ENCODE measurements at places on chromosomes 3 and 15.
A peak's percentile ranks its signal among the peaks of the same experiment; 100 is the strongest.

GRCh38 chr15:99911816-99912215, 178.6 kb upstream of the LYSMD4 start:
- no peak for DNase-seq

DNA sequence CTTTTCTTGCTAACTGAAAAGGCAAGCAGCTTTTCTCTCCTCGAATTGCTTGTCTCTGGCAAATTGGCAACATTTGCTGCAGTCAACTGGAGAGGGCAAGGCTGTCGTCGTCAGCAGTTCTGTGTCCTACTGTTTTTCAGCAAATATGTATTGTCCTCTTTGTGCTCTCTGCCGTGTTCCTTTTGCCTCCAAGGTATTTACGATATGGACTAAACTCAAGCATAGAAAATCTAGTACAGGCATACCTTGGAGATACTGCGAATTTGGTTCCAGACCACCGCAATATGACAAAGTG, 558 bp upstream of the SLC30A4 start:
- no peak for DNase-seq

DNA sequence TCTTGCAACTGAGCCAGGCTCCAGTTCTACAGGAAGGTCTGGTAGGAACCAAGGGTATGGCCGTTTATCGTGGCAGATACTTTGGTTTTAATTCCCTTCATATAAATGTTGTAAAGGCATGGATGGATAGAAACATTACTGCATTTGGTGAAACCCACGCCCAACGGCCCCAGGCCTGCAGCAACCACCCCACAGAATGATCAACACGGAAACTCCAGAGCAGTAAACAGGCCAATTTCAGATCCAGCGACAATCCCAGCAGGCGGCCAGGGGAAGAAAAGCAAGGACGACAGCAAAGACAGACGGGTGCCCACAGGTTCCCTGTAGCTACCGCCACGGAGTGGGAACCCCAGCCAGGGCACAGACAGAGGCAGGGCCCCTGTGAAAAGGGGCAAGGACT, 32.6 kb upstream of the PCSK6 start:
- no peak for DNase-seq

DNA sequence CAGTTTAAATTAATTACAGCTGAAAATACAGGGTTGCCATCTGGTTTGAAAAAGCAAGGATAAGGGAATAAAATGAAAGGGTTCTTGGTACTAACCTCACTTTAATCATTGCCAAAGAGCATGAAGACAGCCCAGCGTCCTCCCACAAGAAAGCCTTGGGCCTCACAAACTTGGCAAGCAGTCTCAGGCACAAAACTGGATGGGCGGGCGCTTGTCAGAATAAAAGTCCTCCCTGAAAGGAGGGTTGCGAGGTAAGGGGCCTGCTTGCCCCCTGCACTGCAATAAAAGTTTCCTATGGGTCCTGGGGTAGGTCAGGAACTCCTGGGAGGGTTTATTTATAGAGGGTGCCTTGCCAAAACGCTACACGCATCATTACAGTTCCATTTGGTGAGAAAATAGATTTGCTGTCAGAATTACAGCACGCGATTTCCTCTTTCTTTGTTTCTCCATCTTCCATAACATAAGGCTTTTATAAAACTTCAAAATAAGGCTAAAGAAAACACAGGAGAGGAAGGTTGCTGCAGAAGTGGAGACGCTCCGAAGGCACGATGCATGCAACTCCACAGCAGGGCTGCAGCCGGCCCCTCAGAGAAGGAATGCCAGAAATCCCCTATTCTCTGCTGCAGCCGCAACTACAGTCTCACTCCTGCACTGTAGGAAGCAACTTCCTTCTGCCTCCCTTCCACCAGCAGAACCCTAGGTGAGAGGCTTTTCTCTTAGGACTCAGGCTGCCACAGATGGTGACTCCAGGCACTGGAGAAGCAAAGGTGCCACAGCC, 61.3 kb downstream of the VGLL4 start:
- peak; percentile 55 for DNase-seq

GRCh38 chr3:49484471-49484870, 14.4 kb downstream of the DAG1 start:
- DNase-seq, result no peak

DNA sequence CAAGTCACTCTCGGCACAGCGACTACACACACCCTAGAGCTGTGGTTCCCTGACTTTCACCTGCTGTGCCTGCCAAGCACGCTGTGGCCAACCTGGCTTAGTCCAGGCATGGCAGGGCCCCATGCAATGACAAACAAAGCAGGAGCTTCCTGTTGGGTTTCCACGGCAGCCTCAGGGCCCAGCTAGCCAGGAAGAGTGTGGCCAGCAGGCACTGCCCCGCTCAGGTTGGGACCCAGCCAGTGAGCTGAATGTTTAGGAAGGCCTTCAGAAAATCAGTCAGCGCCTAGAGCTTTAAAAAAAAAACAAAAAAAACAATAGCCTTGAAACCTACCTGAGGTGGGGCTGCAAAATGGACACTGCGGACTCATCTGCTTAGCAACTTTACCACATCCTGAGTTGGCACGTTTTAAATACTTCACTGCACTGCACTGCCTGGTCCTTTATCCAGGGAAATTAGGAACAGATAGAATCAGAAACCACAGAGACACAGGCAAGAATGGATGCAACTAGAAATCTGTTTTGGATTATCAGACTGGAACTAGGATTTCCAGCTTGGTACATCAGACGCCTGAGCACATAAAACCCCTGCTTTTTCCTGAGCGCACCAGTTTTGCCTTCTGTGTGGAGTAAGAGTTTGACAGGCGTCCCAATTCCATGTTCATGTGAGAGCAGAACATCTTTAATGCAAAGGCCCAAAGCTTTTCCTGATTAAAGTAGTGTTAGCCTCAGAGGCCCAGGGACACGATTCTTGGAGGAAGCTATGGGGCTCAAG, 36.2 kb upstream of the LDHAL6B start:
- peak; percentile 92 for DNase-seq

DNA sequence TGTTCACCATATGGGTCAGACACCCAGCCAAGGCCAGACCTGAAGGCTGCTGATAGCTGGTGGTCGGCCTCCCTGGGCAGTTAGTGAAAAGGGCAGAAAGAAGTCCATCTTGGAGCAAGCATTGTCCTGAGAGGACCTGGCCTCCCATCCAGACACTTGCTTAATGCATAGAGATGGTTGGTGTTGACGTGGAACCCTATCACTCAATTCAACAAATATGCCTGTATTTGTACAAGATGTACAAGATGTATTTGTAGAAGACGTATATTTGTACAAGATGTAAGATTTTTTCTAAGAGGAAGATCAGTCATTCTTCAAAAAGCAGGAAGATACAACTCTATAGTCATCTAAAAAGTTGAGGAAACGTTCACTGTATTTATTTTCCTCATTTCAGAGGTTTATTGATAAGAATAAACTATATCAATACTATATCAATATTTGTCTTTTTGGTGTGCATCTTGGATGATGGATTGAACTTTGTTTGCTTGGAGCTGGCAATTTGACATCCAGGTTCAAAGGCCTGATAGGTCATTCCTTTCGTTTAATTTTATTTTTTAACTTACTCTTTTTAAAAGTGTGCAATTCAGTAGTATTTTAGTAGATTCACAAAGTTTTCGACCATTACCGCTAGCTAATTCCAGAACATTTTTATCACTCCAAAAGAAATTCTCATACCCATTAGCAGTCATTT, 5.9 kb downstream of the TMEM42 start:
- no peak for DNase-seq

DNA sequence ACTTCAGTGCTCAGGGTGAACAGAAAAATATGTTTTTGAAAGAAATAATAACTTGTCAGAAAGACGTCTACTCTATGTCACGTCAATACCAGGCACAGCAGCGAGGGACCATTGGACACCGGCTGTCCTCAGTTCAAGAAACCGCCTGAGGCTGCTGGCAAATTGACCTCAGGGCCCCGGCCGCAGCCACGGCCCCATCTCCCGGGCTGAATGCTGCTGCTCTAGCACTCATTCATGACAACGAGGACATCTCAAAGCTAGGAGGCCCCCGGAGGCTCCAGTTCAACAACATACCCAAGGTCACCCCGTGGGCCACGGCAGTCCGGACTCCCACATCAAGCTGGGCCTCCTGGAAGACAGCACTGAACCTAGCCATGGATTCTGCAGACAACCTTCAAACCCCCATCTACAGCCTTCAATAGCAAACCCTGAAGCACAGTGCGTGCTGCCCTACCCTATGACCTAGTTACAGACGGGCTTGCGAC, 204.0 kb upstream of the NSMCE3 start:
- DNase-seq, result no peak

DNA sequence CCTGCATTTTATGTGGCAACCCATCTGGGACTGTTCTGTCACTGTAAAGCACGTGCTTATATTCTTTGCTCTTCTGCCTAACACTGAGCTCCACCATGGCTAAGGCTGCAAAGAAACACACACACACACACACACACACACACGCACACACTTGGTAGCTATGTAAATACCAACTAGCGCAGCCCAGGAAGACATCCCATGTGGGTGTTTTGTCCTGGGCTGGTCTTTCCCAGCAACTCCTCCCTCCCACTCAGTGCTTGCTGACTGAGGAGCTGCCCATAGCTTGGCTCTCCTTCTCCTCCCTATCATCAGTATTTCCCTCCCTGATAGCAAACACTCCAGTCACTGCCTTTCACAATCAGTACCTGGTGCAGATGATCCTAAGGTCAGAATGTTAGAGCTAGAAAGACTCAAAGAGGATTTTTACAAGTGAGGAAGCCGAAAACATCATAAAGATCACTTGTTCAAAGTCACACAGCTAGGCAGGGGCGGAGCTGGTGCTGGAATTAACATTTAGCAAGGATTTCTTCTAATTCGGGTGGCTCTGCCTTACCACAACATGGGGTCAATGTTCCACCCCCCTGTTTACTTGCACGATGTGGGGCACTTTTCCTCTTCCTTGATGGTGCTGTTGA, 377.1 kb upstream of the TBL1XR1 start:
- DNase-seq, result peak; percentile 25

GRCh38 chr15:70557521-70558258, 205.7 kb downstream of the UACA start:
- no peak for DNase-seq

- peak; percentile 41 for DNase-seq
Measured at GRCh38 chr15:88878720-88879184, 16.6 kb downstream of the HAPLN3 start.

DNA sequence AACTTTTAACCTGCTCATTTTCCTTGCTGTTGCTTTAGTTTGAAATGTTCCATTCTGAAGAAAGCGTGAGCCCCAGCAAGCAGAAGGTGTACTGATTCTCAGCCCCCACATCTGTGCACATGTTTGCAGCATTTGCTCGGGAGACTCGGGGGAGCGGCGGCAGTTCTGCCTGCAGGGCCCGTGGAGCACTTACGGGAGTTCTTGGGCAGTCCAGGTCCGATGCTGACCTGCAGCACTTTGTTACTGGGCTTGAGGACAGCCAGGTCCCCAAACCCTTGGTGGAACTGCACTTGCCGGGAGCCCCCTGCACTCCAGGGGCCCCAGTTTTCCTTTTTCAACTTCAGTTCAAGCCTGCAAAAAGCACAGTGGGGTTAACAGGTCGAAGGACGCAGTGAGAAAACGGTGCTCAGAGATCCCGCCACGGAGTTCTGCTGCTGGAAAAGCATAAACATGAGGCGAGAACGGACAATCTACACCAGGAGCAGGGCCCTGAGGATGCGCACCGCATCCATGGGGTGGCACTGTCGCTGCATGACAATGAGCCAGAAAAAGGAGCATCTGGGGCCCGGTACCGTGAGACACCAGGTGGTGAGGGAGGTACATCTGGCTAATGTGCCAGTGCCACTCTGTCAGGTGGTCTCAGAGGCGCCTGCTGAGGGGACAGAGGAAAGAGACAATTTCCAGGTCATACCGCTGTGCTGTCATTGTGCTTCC, 45.6 kb upstream of the LDHAL6B start:
- no peak for DNase-seq

GRCh38 chr15:29692527-29692926, 129.7 kb downstream of the TJP1 start:
- DNase-seq, result no peak

- DNase-seq, result no peak
Measured at GRCh38 chr3:69504232-69504631, 118.3 kb upstream of the FRMD4B start.

DNA sequence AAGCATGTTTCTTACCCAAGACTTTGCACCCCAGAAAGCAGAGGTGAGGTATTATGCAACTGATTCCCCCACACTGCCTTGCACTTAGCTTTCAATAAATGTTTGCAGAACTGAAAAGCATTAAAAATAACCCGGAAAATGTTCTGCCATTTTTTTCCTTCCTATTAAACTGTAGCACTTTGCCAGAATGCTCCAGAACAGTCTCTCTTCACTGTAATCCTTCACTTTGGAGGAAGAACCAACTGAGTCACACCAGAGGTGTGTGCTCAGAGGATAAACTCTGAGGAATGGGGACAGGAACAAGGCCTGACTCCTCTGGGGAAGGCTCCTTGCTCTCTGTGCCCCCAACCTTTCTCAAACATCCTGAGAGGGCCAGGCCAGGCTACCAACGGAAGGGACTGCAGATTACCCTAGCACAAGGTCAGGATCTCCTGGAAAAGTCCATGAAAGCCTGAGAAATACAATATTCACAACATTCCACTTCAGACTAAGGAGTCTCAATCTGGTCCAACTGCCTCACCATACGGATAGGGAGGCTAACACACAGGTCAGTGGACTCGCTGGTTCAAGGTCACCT, 19.0 kb downstream of the ANP32A start:
- DNase-seq, result no peak

DNA sequence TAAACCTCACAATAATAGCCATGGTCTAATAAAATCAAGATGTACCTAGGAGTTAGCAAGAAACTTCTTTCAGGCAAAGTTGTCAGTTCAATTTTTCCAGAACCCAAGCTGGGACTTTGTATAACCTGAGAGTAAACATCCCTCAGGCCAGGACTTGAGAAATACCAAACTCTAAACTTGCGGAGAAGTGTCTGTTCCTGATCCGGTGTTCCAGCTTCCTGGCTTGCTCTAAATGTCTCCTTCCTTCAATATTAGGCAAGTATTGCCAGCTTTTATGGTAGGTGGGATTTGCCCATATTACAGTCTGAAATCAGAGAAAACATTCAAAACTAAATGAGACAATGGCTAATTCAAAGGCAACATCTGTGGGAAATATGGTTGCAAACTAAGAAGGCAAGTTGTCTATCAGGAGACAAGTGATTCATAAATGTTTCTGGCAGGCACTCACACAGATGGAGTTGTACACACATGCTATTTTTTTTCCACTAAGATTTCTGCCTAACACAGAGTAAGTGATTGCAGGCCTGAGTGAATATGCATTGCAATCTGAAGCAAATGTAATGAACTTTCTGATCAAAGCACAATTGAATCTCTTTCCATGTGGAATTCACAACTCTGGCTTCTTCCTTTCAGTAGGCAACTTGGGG, 88.3 kb upstream of the COL8A1 start:
- no peak for DNase-seq

DNA sequence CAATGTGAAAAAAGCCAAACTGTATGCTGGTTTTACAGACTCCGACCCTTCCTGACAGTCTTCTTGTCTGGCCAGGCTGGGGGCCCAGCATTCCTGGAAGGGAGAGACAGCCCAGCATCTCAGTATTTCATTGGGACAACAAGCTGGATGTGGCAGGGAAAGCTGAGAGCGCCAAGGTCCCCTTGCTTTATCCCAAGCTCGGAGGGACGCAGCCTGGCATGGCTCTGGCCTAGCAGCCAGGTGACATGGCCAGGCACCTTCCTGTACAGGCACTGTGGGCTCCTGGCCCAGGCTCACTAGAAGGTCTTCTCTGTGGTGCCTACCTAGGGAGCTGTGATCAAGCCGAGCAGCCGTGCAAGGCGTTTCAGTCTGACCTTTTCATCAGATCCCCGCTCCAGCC, 33.0 kb downstream of the UMPS start:
- no peak for DNase-seq

GRCh38 chr15:33860754-33861153, 107.5 kb upstream of the CHRM5 start:
- peak; percentile 50 for DNase-seq

- no peak for DNase-seq
Measured at GRCh38 chr3:94175677-94176076, 112.8 kb downstream of the NSUN3 start.
